ENCODE measurements at places on chromosomes 6 and 20. TPM values are rescaled to one million over a fixed set of nuclear protein-coding genes. Genes with fewer than 3 reads are reported as not detected.
A peak's percentile ranks its signal among the peaks of the same experiment; 100 is the strongest.

- DNase-seq: peak; percentile 24
These were observed 65.0 kb upstream of the EEF1A1 start for GRCh38 chr6:73585566-73586415.

- DNase-seq: peak; percentile 9
These were observed 28.7 kb downstream of the PYGB start for GRCh38 chr20:25276533-25277050.

DNA sequence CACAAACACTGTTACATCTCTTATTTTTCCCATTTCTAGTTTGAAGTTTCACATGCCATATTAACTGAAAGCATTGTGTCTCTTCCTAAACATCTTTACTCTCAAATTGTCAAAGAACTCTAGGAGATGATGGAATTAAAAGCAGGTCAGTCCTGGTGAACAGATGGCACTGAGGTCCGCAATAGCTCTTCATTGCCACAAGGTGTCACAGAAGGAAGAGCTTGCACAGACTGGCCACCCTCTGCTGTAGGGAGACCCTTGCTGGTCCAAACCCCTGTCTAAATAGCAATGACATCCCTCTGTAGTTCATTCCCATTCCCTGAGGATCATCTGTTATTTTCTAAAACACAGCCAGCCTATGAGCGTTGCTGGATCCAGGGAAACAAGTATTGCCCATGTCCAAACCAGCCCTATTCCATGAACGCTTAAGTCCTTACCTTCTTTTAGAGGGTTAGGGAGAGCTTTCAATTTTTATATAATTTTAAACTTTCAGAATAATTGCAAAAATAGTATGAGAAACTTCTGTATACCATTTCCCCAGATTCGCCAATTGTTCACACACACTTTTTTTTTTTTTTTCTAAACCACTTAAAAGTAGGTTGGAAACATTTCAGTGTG lies 10.1 kb upstream of the HDAC2 start:
- DNase-seq: no peak

DNA sequence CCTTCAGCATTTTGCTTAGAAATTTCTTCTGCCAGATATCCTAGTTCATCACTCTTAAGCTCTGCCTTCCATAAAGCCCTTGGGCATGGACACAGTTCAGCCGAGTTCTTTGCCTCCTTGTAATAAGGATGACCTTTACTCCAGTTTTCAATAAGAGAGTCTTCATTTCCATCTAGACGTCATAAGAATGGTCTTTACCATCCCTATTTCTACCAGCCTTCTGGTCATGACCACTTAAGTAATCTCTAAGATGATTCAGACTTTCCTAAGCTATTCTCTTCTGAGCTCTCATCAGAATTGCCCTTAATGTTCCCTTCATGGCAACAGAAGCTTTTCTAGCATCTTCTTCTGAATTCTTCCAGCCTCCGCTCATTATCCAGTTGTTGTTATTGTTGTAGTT lies 126.1 kb downstream of the TFAP2C start:
- no peak for DNase-seq

- no peak for DNase-seq
These were observed 343 bp downstream of the SNAP91 start for GRCh38 chr6:83708546-83708969.

DNA sequence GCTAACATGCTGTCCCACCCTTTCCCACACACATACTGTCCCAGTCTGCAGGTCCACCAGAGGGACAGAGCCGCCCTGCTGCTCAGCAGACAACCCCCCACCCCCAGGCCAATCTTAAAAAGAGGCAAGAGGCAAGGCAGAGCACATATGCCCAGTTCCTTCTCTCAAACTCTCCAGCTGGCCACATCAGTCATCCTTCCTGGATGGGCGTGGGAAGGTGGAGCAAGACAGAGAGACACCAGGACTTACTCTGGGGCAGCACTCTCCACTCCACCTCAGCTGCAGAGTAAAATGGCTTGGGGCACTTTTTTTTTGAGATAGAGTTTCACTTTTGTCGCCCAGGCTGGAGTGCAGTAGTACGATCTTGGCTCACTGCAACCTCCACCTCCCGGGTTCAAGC lies 10.8 kb downstream of the MOCS3 start:
- DNase-seq: no peak

GRCh38 chr6:43933148-43933885 lies 163.3 kb downstream of the VEGFA start:
- DNase-seq: peak; percentile 35

- no peak for DNase-seq
These were observed 15.5 kb upstream of the MYL9 start for GRCh38 chr20:36525620-36526365.

- DNase-seq: no peak
These were observed 46.9 kb downstream of the GJA10 start for GRCh38 chr6:89941031-89941762.

DNA sequence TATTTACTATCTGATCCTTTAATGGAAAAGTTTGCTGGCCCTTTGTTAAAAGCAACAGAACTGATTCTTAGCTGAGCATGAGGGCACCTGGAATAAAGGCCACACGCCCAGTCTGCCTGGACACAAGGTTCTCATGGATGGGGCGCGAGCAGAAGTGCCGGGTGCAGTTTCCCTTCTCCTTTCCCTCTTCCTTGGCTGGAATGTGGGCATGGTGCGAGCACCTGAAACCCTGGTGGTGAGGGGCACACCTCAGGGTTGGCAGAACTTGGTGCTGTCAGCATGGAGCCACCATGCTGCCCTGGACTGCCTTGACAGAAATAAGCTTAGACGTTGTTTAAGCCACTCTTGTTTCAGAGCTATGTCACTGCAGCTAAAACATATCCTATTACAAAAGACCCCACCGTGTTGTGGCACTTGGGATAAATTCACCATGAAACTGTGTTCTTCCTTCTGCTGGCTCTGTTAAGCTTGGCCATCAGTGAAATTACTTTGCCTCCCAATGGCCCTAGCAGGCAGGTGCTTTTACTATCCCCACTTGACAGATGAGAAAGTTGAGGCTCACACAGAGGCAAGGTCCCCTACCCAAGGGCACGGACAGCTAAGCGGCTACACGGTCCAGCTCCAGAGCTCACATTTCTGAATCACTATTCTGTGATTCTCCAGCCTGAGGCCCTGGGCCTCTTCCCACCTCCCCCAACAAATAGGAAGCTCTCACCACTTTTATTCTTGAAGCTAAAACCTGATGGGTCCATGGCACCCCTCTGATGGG lies 115.9 kb downstream of the PREX1 start:
- no peak for DNase-seq

DNA sequence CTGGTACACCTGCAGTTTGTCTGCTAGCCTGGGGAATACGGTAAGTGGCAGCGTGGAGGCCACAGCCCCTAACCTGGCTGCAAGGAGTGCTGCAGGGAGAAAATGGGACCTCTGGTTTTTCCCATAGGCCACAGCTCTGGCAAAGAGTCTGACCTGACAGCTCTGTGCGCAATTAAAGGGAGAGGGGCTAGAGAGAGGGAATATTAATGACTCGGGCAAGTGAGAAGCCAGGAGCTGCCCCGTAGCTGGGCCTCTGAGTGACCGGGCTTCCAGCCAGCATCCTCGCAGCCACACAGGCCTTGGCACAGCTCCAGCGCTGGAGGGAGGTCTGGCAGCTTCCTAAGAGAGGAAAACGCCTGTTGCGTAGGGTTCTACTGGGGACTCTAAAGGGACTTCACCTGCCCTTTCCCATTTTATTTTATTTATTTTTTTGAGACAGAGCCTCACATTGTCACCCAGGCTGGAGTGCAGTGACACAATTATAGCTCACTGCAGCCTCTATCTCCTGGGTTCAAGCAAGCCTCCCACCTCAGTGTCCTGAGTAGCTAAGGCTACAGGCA lies 18.2 kb upstream of the OCSTAMP start:
- peak; percentile 65 for DNase-seq

GRCh38 chr6:32984622-32985389 lies 16.4 kb downstream of the BRD2 start:
- DNase-seq: peak; percentile 93

- no peak for DNase-seq
These were observed 659 bp downstream of the TAF4 start for GRCh38 chr20:62064770-62065673.

- DNase-seq: no peak
These were observed 253.4 kb upstream of the MOCS1 start for GRCh38 chr6:40187535-40188144.

The HSPA12B gene
- total RNA-seq: 46.2 TPM

The SLC22A1 gene
- 5.4 TPM for total RNA-seq

The BMP6 gene
- total RNA-seq: 5.6 TPM

The HRH3 gene
- not detected for total RNA-seq

The PNLDC1 gene
- total RNA-seq: not detected

The SHLD1 gene
- total RNA-seq: 7.5 TPM

The OXT gene
- 4.2 TPM for total RNA-seq

The SIGLEC1 gene
- 7.9 TPM for total RNA-seq

The C20orf144 gene
- total RNA-seq: not detected

The WFDC5 gene
- total RNA-seq: not detected

The NNAT gene
- total RNA-seq: not detected

The NKX2-4 gene
- not detected for total RNA-seq

The BNIP5 gene
- total RNA-seq: not detected

The SLC22A16 gene
- not detected for total RNA-seq

The RFX6 gene
- not detected for total RNA-seq
